Activated T-helper 2 cell treated with anti-CD3 and anti-CD28 coated beads, Interferon-gamma antibody, Interleukin-2, Interleukin-4, amounts not matched to agents 10 μg/mL and 5 μg/mL and 100 μg/mL, durations not matched to agents 14 hours and 24 hours and 36 hours (primary cell): ENCODE measurements at places on chromosomes 6 and 20.

DNA sequence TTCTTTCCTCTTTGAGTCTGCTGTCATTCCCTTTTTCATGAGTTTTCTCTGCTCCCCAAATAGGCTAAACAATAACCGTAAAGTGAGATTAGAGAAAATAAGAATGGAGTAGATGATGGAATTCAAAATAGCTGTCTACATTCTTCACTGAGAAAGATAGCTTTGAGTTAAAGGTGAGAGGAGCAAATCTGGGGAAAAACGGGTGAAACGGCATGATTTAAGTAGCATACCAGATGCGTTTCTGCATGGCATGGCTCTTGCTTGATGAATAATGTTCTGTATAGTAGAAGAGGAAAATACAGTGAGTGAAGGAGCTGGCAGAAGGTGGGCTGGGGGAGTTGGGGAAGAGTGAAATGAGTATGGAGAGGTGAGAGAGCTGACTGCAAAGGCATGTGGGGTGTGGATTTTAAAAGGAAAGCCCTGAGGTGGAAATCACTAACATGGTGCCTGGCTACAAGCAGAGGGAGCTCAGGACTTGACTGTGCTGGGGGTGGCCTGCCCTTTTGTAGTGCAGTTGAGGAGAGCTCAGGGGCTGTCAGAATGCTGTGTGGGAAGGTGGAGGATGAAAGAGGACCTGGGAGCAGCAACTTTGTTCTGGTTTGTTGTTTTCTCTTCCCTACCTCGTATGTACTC is 8.8 kb downstream of the BICRAL start:
- no peak for DNase-seq

GRCh38 chr6:158018851-158019361 is 37.2 kb downstream of the SYNJ2 start:
- DNase-seq, result no peak

GRCh38 chr6:13491538-13491937 is 4.1 kb upstream of the GFOD1 start:
- no peak for DNase-seq

DNA sequence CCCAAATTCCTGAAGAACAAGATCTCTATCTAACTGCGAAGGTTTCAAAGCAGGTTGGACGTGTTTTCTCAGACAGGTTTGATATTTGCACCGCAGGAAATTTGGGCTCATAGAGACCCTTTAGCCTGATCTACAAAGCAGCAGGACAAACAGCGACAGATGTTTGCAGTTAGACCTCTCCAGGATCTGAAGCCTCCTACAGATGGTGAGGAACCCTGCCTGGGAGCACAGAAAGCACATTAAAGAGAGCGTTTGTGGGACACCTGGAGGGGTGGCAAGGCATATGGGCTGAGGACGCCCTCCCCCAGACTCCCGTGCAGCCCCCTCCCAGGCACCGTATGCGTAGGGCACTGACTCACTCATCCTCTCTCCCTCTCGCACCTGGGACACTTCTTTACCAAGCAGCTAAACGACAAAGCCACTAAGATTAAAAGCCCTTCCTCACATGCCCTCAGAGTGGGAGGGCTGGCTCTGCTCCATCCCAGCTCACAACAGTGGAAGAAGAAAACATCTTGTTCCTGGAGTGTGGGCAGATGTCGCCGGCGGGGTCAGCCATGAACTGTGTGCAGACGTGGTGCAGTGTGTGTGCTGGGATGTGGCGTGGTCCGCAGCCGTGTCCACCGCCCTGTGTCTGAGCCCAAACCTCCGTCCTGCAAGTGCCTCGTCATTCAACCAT is 249.7 kb upstream of the AFDN start:
- no peak for DNase-seq

DNA sequence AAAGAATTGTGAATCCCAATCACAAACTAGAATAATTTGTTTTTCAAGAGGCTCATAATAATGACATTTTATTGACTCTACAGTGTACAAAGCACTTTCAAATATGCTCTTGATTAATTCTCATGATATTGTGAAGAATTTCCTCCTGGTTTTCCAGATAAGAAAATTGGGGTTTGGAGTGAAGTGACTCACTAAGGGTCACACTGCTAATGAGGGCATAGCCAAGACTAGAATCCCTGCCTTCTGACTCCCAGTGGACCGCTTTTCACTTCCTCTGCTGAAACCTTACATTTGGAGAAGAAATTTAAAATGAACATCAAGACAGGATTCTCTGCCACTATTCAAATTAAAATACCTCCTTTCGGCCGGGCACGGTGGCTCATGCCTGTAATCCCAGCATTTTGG is 38.3 kb upstream of the LTV1 start:
- DNase-seq, result no peak

GRCh38 chr6:77337392-77337791 is 125.9 kb downstream of the HTR1B start:
- no peak for DNase-seq

DNA sequence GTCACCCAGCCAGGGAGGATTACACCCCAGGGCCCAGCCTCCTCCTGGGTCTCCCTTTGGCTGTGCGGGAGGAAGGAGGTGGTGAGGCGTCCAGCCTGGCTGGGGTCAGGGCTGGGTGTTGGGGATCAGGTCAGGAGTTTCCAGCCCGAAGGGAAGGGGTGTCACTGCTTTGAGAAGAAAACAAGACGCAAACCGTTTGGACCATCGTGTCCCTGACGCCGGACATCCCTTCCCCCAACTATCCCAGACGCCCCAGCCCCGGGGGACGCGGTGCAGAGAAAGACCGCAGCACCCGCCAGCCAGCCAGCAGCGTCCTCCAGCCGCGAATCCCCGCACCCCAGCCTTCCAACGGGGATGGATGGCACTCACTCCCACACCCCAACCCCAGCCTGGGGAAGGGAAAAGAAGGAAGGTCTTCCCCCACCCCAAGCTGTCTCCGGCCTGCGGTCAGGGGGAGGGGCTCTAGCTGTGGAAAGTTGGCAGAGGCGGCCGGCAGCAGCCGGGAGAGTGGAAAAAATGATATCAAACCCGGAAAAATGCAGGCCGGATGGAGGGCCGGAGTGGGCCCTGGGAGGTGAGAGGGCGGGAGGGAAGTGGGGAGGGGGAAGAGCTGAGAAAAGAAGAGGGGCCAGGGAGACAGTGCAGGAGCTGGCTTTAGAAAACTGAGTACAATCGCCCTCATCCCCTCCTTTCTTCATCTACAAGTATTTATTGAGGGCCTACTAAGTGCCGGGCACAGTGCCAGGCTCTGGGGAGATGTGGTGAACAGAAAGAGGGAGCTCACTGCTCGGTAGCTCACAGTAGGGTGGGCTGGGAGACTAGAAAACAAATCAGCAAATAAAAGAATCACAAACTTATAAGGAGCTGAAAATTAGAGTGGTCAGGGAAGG is 10.6 kb downstream of the REM1 start:
- no peak for DNase-seq

GRCh38 chr6:8839626-8840025 is 404.3 kb upstream of the SLC35B3 start:
- no peak for DNase-seq

DNA sequence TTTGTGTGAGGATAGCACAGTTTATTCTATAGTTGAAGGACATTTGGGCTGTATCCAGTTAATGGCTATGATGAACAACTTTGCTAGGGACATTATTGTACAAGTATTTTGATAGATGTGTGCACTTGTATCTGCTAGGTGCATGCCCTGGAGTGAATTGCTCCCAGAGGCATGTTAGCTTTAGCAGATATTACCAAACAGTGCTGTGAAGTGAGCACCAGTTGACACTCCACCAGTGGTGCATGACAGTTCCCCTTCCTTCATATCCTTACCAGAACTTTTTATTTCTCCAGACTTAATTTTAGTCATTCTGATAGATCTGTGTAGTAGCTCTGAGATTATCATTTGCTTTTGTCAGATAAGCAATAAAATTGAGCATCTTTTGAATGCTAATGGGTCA is 48.9 kb upstream of the ENPP5 start:
- DNase-seq, result no peak
